Endodermal cell (in vitro differentiated cells): ENCODE measurements at places on chromosomes 3 and 15. TPM values are rescaled to one million over a fixed set of nuclear protein-coding genes. Genes with fewer than 3 reads are reported as not detected.

DNA sequence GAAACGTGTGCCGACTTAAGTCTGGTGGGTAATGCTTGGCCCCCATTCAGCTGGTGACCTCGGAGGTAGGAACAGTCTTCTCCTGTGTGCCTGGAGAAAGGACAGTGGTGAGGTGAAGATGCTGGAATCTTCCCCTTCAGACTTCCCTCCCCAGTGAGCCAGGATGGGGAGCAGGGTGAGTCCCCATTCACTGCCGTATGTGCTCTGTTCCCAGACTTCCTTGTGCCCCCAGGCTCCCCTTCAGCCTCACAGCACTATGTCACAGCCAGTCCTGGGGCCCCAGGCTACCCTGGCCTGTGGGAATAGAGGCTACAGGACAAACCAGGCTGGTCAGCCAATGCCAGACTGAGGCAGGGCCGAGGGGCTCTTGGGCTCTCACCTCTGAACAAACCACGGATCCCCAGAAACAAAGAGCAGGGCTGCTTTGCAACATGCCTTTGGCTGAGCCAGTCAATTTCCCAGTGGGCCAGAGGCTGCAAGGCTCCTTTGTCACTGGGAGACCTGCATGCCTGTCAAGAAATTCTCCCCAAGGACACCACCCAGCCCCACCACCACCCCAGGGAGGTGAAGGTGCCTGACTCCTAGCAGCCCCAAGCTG, 31.8 kb upstream of the HHATL start:
- no peak for DNase-seq

- DNase-seq = no peak
These were observed 2.1 kb upstream of the RHO start for GRCh38 chr3:129526121-129526900.

- DNase-seq = no peak
These were observed 126.5 kb downstream of the DTWD1 start for GRCh38 chr15:49747340-49747739.

DNA sequence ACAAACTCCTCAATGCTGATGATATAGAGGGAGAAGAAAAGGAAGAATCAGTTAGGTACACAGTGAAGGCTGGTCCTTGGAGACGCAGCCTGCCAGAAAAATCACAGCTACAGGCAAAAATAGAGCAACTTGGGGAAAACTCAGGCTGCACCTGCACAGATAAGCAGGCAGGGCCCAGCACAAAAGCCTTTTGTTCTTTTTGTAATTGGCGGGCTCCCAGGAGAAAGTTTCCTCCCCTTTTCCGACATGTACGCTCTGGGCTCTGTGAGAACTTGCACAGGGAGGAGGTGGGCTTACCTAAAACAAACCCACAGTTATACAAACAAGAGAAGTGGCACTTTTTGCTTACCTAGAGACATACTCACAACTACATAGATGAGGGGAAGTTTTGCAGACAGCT, 813.4 kb upstream of the EPHA6 start:
- no peak for DNase-seq

DNA sequence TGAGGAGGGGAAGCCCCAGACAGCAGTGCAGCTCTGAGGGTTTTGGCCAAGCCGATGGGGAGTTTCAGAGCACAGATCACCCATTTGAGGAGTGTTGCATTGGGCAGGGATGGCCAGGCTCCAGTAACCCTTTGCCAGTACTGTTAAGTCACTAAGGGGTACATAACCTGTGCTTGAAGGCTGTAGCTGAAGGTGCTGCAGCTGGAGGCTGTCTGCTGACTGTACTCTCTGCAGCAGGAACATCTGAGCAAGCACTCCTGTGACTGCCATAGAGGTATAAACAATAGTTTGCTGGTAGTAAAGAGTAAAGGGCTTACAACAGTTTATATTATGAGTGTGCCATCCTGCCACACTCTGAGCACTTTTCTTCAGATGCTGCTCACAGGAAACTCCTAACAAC, 297.8 kb downstream of the EPHA3 start:
- peak; percentile 44 for DNase-seq

GRCh38 chr3:165744025-165744424, 93.2 kb downstream of the BCHE start:
- DNase-seq = no peak

- no peak for DNase-seq
These were observed 3.8 kb downstream of the RBP2 start for GRCh38 chr3:139472380-139473010.

- DNase-seq = no peak
These were observed 66.1 kb upstream of the MEIS2 start for GRCh38 chr15:37166402-37166801.

GRCh38 chr3:146454796-146455195, 14.6 kb downstream of the PLSCR2 start:
- no peak for DNase-seq

DNA sequence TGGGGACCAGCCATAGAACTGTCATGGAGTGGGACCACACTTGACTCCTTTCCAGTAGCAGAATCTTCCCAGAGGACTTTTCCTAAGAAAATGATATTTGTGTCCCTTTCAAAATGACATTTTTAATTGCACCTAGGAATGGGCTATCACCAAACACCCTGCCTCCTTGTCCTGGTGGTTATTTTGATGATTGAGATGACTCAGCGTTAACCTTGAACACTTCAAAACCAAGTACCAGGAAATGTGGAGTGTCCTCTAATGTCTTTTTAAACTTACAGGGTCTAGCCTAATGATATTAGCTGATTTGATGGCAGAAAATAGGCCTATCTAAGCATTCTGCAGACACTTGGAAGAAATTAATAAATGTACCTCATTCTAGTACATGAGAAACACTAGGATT, 90.7 kb downstream of the HHLA2 start:
- no peak for DNase-seq

GRCh38 chr15:52200831-52201365, 9.7 kb upstream of the GNB5 start:
- DNase-seq = no peak

DNA sequence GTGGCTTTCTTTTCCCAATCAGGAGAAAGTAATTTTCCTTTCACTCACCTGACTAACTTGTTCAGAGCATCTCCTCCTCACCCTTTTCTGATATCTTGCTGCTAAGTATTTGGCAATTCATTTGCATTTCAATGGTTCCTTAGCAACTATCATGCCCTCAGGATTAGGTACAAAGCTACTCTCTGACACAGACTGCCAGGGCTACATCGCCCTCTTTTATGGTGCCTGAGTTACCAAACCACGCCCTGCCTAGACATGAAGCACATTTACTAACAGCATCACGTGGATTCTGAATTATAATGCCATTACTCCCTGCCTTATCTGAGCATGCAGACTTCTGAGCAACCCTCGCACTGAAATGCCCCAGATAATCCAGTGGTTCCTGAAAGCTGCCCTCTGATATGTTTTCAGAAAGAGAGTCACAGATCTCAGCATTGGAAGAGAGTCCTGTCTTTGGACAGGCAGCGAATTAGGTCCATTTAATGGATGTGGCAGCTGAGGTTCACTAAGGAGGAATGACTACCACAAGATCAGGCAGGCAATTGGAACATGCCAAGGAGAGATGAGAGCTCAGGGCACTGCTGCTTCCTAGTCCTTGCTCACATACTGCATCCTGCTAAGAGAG, 14.5 kb downstream of the EPHB1 start:
- peak; percentile 72 for DNase-seq

GRCh38 chr15:70557521-70558258, 205.7 kb downstream of the UACA start:
- peak; percentile 43 for DNase-seq

GRCh38 chr3:31027191-31027761, 132.8 kb upstream of the GADL1 start:
- no peak for DNase-seq

GRCh38 chr3:161150001-161150525, 44.9 kb upstream of the B3GALNT1 start:
- DNase-seq = no peak

GRCh38 chr15:45548753-45549520, 26.4 kb upstream of the SLC30A4 start:
- no peak for DNase-seq

DNA sequence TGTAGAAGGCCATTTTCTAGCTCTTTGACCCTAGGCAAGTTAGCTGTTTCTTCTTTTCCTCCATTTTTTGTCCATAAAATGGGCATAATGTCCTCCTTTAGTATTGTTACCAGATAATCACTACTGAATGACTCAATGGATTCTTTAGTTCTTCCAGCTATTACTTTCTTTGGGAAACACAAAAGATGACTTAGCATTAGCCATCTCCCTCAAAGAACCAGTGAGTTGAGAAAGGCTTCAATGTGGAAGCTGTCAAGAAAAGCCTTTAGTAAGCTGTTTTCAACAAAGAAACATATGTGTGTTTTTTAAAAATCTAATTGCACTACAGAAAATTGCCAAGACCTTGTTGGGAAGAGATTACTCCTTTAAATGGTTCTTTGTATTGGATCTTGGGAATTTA, 135.7 kb downstream of the SLC9A9 start:
- no peak for DNase-seq

GRCh38 chr15:22878103-22878502, 39.6 kb downstream of the NIPA2 start:
- DNase-seq = no peak

GRCh38 chr15:62850318-62850717, 192.2 kb upstream of the TPM1 start:
- peak; percentile 56 for DNase-seq

DNA sequence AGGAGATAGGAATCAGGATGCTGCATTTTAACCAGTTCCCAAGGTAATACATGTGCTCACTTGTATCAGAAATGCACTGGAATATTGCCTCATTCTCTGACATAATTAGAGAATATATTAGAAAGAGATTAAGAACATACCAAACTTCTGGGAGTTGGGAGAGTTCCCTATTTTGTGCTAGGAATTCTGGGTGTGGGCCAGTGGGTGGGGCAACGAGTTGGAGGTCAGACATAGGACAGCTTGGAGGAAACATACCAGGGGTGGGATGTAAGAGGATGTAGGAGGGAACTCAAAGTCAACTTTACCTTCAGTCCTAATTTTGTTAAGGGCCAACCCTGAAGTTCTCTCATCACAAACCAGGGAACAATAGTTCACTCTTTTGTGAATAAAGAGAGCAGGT, 83.6 kb downstream of the SLC7A14 start:
- no peak for DNase-seq

DNA sequence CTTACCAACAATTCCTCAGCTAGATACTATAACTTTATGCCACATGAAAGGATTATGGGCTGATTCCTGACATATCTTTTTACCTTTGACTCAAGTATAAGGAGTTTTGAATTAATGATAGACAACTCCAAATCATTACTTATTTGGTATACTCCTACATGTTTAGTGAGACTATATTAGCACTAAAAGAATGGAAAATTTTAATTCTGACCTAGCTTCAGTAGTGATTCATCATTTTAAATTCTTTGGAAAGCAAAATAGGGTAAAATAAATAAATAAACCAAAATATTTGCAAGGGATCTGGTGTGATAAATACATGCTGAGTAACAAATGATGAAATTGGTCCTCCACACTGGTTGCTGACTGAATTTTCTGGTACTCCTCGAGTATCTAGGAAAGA, 42.3 kb upstream of the VGLL3 start:
- no peak for DNase-seq

ZBTB11 gene
- total RNA-seq = 20.9 to 29.6 TPM (median 20.9 TPM) in 3 replicates

XIRP1 gene
- total RNA-seq = not detected in 2 replicates

TUSC7 gene
- not detected in 2 replicates for total RNA-seq

CLDN18 gene
- total RNA-seq = 0.15 to 0.75 TPM (median 0.27 TPM) in 3 replicates

XPC gene
- 29.5 and 33.0 TPM in 2 replicates for total RNA-seq

PLAAT1 gene
- total RNA-seq = 4.4 and 4.9 TPM in 2 replicates
